Activated CD4-positive, alpha-beta T cell treated with anti-CD3 and anti-CD28 coated beads, Interleukin-2, amount 10 ng/mL, durations not matched to agents 24 days and 14 days (primary cell): ENCODE measurements at places on chromosomes 4 and X. TPM values are rescaled to one million over a fixed set of nuclear protein-coding genes. Genes with fewer than 3 reads are reported as not detected.
A peak's percentile ranks its signal among the peaks of the same experiment; 100 is the strongest.

- no peak for DNase-seq
Measured at GRCh38 chrX:30653415-30654131, at the start of gene GK. TSS of gene GK (plus strand) at chrX:30653423. CDS start at chrX:30653538, 115 bp downstream.

- no peak for DNase-seq
Measured at GRCh38 chr4:101153653-101154052, 193.7 kb downstream of the PPP3CA start.

PPP1R2C gene
- not detected in 2 replicates for total RNA-seq

COQ2 gene
- total RNA-seq: 20.5 and 20.7 TPM in 2 replicates

GRCh38 chr4:120683897-120684540 is 238.5 kb downstream of the PRDM5 start:
- no peak for DNase-seq

CAPN6 gene
- total RNA-seq: not detected in 2 replicates

CXCL13 gene
- total RNA-seq: 25.5 and 25.7 TPM in 2 replicates

RBMXL3 gene
- total RNA-seq: not detected in 2 replicates

DNA sequence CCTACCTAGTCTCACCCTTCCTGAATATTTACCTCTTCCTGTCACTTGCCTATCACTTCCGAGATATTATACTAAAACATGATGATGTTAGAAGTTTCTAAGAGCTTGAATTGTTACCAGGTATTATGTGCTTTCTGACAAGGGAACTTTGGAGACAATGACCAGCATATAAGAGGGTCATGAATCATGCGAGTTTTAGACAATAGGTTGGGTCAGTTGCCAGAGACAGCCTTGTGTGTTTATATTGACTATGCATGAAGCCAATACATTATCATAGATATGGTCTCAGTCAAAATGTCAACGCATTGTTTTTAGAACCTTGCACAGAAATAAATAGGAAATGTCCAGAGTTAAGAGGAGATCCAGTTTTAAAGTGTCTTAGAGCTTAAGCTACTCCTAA is 116.8 kb downstream of the KLHL4 start:
- DNase-seq: no peak

XAGE1A gene
- total RNA-seq: not detected in 2 replicates

ASB12 gene
- not detected in 2 replicates for total RNA-seq

ARAF gene
- 77.3 and 78.9 TPM in 2 replicates for total RNA-seq

- DNase-seq: no peak
Measured at GRCh38 chr4:81629366-81629765, 157.7 kb upstream of the RASGEF1B start.

- no peak for DNase-seq
Measured at GRCh38 chrX:31279359-31279758, 207.5 kb upstream of the FTHL17 start.

GRCh38 chr4:156594624-156595023 is 377.0 kb downstream of the PDGFC start:
- DNase-seq: no peak

NBDY gene
- 29.8 and 29.9 TPM in 2 replicates for total RNA-seq

ASMT gene
- total RNA-seq: 0.21 TPM in 1 of 2 replicates, not detected in the other

DNA sequence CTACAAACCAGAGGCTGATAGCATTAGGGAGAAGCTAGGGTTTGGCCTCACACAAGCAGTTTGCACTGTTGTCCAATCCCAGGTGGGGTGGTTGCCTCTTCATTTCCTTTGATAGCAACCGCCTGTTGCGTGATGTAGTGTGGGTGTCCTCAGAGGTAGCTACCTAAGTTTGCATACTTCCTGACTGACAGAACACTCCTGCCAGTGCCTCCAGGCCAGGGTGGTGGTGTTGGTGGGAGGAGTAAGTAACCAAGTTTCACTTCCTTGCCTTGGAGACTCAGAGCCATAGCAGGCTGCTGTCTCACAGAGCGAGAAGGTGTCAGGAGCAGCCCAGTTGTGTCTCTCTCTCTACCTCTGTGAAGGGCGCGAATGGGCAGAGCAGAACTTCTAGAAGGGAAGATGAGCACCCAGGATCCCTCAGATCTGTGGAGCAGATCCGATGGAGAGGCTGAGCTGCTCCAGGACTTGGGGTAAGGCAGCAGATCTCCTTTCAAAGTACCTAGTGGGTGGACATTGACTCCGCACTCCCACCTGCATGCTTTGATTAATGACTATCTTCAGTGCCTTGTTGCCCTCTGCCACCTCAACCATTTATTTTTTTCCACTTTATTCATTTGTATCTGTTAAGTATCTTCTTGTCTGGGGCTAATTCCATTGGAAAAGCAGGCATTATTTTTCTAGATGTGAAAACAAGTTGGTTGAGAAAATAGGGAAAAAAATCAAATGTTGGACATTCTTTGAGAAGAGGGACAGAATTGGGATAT is at the start of gene DAPP1:
DAPP1 (plus strand) TSS at position 283 of the 764 bp plus-strand sequence; CDS start at position 370, 87 bp downstream.
- DNase-seq: peak; percentile 95

FAM47A gene
- total RNA-seq: not detected in 2 replicates

MFAP3L gene
- total RNA-seq: 0.12 and 1.1 TPM in 2 replicates

CTAG1A gene
- total RNA-seq: not detected in 2 replicates

DNA sequence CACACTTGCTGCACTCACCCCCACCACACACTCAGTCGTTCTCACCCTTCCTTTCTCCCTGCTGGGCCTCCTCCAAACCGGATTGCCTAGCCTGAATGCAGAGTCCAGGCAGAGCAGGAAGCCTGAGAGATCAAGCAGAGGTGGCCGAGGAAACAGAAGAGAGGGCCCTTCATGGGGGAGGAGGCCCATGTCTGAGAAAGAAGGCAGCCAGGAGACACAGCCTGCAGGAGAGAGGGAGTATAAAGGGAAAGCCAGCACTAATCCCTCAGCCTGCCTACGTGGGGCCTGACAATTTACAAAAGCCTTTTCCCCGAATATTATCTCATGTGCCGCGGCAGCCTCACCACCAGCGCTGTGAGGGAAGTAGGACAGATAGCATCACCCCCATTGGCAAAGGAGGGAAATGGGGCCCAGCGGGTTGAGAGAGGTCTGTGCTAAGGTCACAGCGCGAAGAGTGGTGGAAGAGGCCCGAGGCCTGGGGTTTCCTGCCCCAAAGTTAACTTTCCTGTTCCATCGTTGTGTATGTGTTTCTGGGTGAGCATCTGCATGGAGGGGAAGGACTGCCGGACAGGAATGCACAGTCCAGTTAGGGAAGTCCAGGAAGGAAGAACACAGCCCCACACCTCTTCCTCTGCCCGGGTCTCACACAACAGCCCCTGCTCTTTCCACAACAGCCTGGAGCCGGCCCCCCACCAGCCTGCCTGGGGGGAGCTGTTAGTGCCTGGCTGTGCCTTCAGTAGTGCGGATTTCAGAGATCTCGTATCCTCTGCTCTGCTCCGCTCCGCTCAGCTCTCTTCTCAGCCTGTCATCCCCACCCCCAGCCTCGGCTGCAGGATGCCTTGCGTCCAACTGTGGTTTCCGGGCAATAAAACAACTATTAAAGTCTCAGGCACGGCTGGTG is 50.9 kb upstream of the BCOR start:
- DNase-seq: no peak

- no peak for DNase-seq
Measured at GRCh38 chr4:8284391-8284790, 14.8 kb downstream of the HTRA3 start.

DNA sequence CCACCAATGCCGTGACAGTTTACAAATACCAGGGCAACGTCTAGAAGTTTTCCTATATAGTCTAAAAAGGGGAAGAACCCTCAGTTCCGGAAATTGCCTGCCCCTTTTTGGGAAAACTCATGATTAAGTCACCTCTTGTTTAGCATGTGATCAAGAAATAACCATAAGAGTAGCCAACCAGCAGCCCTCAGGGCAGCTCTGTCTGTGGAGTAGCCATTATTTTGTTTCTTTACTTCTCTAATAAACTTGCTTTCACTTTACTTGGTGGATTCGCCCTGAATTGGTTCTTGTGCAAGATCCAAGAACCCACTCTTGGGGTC is 20.0 kb upstream of the HOPX start:
- no peak for DNase-seq

DNA sequence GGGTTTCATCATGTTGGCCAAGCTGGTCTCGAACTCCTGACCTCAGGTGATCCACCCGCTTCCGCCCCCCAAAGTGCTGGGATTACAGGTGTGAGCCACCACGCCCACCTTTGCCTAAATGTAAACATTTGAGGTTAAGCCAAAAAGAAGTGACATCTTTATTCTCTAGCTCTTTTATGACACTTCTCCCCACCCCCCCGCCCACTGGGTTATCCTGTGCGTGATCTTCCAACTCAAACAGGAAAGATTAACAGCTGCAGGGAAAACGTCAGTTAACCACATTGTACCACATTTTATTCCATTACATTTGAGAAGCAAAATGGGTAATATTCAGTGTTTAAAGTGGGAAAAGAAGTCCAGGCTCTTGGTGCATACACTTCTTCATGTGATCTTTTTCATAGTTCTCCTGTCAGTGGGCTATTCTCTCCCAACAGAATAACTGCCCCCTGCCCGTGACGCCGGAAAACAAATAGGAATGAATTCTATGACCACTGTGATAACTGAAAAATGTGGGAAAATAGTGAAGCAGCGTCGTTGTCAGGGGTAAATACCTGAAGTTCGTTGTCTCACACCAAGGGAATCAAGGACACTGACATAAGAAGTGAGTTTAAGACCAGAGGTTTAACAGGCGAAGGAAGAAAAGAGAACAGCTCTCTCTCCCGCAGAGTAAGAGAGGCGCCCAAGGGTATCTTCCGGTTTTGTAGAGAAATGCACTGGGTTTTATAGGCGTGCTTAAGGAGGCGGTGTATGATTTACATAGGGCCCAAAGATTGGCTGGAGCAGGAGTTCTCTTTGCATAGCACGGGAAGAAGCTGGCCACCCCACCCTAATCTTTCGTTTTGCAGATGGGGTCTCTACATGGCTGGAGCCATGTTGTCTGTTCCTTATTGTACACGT is 9.7 kb upstream of the SRD5A3 start:
- peak; percentile 52 for DNase-seq

LDB2 gene
- total RNA-seq: not detected in 2 replicates

FMR1NB gene
- not detected in 2 replicates for total RNA-seq

DNA sequence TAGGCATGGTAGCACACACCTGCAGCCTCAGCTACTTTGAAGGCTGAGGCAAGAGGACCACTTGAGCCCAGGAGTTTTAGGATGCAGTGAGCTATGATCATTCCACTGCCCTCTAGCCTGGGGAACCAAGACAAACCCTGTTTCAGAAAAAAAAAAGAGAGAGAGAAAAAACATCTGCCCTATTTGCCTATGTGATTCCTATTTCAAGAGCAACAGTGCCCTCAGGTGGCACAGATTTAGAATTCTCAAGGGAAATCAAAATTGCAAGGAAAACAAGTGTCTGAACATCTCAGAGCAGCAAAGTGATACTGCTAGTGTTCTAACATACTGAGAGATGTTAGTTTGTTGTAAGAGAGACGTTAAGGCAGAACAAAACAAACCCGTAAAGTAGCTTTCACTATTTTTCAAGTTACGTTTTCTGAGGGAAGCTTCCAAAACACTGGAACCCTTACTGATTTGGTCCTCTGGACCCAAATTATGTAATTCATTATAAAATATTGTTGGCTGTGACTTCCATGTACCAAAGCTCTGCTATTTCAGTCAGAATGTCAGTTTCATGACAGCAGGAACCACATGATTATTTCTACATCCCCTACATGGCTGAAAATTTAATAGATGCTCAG is 7.9 kb downstream of the BDH2 start:
- peak; percentile 87 for DNase-seq

GRCh38 chrX:49876750-49877149 is 2.5 kb upstream of the USP27X start:
- DNase-seq: peak; percentile 76

OPN1LW gene
- total RNA-seq: not detected in 2 replicates

TSPAN6 gene
- 0.12 TPM in 1 of 2 replicates, not detected in the other for total RNA-seq

KIT gene
- total RNA-seq: 0.12 and 0.36 TPM in 2 replicates

DNA sequence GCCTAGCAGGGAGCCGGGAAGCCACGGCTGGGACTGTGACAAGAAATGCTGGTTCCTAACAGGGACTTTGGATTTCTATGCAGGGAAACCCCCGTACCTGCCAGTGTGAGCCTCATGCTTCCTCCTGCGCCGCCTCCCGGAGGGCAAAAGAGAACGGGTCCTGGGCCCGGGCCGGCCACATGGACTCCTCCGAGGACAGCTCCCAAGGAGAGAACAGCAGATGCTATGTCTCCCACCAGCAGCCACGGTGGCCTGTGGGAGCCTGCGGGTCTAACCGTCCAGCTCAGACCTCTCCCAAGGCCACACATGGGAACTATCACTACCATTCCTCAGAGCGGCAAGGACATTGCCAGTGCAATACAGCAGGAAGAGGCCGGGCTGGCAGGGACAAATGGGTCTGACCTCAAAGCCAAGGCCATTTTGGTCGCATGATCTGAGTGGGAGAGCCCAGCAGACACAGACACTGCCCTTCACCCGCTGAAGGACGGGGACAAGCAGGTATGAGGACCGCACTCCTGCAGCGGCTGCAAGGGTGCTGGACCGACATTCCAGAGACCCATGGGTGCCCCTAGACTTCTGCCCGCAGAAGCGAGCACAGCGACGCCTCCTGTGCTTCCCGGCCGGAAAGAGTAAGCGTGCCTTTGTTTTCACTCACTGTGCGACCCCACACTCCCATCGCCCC is 4.5 kb upstream of the C4orf50 start:
- no peak for DNase-seq

DNA sequence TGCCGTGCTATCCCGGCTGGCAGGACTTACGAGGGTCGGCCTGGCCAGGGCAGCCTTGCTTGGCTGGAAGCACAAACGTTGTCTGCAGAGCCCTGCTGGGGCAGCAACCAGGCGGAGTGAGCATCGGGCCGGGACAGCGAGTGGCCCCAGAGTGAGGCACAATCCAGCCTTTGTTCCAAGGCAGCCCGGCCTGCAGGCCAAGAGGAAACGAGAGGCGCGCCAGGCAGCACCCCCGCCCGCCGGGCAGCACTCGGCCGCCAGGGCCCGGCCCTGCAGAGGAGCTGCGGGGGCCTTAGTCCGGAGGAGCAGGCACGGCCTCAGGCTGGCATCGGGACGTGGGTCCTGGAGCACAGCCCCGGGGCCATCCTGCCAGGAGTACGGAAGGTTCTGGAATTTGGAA is 24.1 kb downstream of the FGFRL1 start:
- DNase-seq: no peak

DNA sequence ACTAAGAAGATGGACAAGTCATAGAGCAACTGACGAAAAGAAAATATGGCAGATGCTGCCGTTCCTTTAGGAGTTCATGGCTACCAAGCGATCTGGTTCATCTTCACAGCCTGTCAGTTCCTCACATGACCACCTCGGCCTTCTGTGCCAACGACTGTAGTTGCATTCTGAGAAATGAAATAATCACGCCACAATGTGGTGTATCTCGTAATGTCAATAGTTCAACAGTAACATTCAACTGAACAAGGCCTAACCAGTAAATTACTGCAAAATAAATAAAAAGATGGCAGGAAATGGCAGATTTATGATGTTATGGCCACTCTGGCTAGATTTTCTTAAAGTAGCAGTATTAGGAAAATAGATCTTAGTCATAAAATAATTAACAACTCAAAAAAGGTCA is 4.4 kb downstream of the GPRIN3 start:
- DNase-seq: peak; percentile 85

DNA sequence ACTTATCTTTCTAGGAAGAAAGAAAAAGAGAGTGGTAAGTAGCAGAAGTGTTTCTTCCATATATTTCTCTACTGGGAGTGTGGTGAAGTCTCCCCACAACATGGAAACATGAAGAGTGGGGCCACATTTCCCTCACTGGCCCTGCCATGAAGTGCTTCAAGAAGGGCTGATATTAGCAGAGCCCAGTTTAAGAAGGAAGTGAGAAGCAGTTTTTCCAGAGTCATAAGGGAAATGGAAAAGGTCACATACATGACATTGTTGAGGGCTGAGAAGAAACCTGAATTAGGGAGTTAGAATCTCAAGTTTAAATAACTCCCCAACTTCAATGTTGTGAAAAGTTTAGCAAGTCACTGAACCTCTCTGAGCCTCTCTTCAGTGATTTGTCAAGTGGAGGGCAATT is 171.9 kb upstream of the RBPJ start:
- DNase-seq: no peak
